CD4-positive, alpha-beta T cell treated with Interleukin-2 at 100 ng/mL for 4 hours (primary cell): ENCODE measurements at places on chromosomes 1 and 21.

GRCh38 chr1:210332233-210332632, 3.5 kb downstream of the HHAT start:
- peak; percentile 81 for DNase-seq

GRCh38 chr1:186104459-186104858, 270.6 kb downstream of the TPR start:
- no peak for DNase-seq

GRCh38 chr1:46298387-46298786, 5.0 kb downstream of the LRRC41 start:
- no peak for DNase-seq

DNA sequence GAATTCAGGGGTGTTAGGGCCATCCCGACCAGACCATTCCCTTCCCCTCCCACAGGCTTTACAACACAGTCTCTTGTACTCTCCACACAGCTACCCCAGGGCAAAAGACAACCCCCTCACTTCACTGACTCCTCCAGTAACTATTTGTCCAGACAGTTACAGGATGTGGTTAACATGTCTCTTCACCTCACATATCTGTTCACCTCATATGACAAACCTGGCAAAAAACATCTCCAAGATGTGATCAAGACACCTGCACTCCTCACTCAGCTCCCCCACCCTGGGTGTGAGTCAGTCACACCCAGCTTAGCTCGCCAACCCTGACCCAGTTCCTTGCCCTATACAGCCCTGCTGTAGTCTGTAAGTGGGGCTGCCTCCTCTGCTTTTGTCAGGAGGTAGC, 490.5 kb upstream of the CHRM3 start:
- no peak for DNase-seq

DNA sequence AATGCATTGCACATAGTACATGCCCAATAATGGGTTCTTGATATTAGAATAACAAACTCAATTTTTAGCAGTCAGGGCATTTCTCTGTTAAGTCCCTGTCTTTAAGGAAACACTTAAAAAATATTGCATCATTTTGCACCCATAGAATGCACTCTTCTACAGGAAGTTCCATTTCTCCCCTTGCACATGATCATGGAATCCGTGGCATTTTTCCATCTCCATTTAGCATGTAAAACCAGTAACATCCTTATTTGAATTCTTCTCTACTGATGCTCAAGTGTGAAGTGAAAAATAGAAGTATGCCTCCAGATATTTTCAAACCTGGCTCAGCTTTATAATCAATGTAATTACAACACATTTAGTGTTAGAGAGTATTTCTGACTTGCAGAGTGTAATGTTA, 192.8 kb downstream of the RWDD3 start:
- no peak for DNase-seq

DNA sequence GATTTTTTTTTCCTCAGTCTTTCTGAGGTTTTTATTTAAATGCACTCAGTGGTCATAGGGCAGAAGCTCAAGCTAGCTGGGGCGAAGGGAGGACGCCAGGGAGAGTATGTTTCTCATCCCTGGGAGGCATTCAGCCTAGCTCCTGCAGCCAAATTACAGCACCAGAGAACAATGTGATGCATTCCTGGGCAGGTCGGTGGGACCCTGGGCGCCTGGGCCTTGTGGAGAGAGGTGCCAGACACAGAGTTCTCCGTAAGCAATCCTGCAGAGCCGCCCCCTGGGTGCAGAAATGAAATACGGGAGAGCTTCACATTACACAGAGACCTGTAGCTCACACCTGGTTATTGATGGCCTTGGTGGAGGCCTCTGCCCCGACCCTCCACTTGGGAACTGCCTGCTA, 15.5 kb downstream of the WNT2B start:
- no peak for DNase-seq

- peak; percentile 14 for DNase-seq
Observed at GRCh38 chr1:147762233-147763024, 2.0 kb upstream of the GJA5 start.

DNA sequence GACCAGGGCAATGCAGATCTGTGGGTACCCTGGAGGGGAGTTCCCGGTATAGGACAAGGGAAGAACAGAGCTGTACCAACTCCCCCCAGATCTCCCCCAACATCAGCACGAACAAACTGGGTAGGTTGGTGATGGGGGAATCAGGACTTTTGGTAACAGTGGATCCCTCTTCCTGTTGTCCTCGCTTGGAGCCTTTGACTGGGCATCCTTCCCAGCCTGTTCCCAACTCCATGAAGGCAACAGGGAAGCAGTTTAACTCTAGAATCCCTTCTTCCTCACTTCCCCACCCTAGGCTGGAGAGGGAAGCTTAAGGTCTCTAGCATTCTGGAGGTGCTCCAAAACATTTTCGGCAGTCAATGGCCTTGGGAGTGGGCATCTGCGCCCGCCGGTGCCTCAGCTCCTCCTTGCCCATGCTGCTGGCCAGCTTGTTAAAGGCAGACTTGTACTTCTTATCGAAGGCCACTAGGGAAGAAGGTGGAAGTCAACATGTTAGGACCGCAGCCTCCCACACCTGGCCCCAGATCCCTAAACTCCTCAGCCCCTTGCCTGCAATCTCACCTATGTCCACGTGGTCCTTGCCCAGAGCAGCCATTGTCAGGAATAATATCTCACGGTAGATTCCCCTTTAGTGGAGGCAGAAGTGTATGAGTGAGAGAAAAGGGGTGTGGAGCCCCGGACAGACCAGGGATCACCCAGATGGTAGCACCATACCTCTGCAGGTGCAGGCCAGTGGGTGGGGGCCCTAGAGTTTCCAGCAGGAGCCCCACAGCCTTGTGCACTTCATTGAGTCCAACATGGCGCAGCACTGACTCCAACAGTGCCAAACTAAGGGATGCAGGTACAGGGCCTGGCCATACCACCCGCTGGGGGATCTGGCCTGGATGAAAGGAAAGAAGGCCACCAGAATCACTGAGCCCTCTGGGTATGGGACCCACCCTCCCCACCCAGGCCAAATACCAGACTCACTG, 7.5 kb upstream of the GATAD2B start:
- DNase-seq: no peak
